ENCODE measurements at places on chromosomes 3 and 15.

GRCh38 chr3:129597087-129597999 lies 9.1 kb downstream of the PLXND1 start:
- peak; percentile 45 for DNase-seq

DNA sequence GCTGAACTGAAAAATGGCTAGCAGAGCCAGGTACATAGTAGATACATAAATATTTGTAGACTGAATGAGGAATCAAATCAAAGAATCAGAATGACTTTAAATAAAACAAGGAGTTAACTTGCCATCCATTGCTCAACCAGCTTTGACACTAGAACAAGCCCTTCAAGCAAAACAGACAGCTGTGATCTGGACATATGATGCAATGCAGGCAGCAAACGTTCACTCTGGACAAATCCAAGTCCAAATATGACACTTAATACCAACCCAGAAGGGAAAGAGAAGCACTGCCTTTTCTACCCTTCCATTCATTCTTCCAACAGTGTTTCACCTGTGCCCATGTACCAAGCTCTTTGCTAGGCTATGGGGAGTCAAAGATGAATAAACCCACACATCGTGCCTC lies 4.5 kb downstream of the THRB start:
- DNase-seq: no peak

- no peak for DNase-seq
Observed at GRCh38 chr15:42707068-42707467, 29.9 kb downstream of the CDAN1 start.

DNA sequence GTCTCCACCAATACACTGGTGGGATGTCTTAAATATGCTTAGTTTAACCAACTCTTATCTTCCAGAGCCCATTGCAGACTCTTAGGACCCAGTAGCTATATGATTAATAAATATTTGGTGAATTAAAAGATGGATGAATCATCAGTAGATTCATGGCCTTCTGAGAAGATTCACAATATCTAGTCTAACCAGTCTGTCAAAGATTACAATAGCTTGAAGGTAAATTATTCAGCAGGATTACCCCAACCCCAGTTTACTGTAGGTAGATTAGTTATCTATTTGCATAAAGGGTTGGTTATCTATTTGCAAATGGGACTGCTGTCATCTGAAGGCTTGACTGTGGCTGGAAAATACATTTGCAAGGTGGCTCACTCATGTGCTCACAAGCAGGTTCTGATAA lies 239.4 kb upstream of the THRB start:
- DNase-seq: no peak

DNA sequence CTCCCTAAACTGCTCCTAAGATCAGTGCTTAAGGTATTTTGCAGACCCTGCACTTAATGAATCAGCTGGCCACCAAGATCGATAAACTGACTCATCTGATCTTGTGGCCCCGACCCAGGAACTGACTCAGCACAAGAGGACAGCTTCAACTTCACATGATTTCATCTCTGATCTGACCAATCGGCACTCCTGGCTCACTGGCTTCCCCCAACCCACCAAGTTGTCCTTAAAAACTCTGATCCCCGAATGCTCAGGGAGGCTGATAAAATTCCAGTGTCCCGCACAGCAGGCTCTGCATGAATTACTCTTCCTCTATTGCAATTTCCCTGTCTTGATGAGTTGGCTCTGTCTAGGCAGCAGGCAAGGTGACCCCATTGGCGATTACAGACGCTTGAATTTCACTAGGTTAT lies 13.5 kb downstream of the HTR3E start:
- no peak for DNase-seq

DNA sequence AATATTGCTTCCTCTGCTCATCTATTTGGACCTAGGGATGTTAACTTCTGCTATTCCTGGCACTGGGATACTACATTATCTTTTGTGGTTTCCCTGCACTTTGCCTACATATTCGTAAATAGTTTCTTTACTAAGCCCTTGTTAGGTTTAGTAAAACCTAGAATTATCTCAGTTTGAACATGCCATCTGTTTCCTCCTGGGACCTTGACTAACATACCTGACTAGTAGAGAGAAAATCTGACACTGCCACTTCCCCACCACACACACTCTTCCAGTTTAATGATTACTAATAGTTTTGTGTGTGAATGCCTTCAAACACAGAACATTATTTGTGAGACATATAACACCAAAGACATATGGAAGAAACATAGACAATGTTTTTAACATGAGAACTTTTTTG lies 28.2 kb upstream of the SOX2 start:
- no peak for DNase-seq

- no peak for DNase-seq
Observed at GRCh38 chr3:12922306-12922705, 80.9 kb upstream of the RPL32 start.

DNA sequence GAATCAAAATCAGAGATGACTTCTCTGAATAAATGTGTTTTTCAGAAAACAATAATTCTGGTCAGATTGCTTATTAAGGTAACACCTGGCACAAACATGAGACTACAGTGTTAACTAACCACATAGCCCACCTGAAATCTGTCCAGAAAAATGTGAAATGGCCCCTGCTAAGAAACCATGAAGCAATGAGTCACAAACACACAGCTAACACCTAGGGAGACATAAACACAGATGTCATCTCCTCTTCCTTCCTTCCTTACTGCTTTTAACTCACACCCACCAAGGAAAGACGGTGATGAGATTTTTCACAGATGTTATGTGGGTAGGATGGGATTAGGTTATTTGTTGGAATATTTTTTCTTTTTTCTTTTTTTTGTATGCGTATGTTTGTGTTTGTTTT lies 315.0 kb upstream of the STAC start:
- no peak for DNase-seq

DNA sequence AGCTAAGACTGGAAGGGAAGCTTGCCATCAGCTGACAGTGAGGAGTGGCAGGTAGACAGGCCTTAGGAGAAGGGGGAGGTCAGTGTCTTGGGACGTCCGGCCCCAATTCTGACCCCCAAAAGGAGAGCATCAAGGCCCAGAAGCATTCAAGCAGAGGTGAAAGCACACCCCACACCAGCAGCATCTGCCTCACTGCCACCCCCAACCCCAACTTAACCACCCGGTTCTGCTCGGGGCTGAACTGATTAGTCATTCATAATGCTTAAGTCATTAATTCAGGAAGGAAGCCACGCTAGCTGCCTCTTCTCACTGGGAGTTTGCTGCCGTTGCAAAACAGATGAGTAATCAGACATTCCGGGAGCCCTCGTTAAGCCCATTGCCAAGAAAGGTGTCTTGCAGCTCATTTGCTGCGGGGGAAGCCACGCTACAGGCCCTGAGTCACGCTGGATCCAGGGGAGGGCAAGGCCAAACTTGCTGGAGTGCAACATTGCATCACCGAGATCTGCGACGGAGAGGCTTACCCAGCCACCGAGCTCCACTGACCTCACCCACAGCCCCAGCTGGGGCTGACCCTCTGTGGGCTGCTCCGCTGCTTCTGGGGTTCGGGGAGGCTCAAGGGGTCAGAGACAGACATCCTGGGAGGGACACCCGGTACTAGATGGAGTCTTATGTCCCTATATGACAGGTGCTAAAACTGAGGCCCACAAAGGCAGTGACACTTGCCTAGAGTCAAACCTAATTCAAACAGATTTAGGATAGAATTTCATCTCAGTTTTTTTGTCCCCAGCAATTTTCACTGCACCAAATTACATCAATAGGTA lies 46.4 kb upstream of the HES1 start:
- DNase-seq: no peak

DNA sequence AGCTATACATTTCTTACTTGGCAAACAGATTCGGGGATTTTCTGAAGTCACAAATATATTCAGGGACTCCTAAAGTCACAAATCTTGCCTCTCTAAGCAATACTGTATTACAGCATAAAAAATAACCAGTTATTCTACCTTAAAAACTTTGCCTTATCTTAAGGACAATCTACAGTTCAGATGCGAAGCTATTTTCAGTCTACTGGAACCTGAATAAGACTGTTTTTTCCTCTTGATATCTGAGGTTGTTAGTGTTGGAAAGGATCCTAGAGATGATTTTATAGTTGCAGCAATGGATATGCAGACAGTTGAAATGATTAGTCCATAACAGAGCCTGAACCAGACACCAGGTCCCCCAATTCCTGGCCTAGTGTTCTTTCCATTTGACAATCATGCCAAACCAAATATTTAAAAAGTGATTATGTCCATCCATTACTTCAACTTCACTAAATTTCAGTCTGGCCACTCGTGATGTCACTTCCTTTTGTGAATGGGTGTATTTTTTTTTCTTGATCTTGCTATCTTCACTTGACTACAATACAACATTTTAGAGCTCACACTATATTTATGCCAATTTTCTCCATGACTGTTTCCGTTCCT lies 1.8 kb downstream of the HDGFL3 start:
- no peak for DNase-seq

Data from DMS153 (cell line).